Fibroblast of the conjunctiva (primary cell): ENCODE measurements at places on chromosomes 6 and 20.

- DNase-seq: no peak
Observed at GRCh38 chr6:43742931-43743632, 26.9 kb upstream of the VEGFA start.

DNA sequence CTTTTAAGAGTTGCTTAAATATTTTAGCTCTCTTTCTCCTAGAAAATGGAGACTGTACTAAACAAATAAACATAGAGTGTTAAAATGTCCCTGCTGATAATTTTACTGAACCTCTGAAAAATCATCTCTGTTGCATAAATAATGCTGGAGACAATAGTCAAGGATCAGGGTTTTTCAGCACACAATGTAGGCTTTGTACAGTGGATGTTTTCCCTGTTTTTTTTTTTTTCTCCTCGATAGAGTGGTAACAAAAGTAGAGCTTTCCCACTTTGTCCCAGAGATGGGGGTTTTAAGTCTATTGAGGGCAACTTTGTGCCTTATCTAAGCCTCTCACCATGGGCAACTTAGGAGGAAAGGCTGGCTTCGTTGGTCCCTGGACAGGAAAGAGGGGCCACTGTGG lies 222.6 kb upstream of the HDDC2 start:
- DNase-seq: no peak

DNA sequence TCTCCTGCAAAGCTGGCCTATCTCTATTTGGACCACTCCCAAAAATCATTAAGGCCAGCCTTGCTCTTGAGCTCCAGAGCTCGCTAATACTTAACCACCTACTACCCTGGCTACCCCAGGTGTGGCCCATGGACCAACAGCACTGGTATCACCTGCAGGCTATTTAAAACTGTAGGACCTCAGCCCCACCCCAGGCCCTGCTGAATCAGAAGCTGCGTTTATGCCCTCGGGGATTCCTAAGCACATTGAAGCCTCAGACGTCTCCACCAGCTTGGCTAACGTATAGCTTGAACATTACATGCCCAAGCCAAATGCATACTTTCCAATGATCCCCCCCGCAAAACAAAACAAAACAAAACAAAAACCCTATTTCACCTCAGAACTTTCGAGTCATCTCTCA lies 19.7 kb upstream of the SPAG4 start:
- DNase-seq: no peak

DNA sequence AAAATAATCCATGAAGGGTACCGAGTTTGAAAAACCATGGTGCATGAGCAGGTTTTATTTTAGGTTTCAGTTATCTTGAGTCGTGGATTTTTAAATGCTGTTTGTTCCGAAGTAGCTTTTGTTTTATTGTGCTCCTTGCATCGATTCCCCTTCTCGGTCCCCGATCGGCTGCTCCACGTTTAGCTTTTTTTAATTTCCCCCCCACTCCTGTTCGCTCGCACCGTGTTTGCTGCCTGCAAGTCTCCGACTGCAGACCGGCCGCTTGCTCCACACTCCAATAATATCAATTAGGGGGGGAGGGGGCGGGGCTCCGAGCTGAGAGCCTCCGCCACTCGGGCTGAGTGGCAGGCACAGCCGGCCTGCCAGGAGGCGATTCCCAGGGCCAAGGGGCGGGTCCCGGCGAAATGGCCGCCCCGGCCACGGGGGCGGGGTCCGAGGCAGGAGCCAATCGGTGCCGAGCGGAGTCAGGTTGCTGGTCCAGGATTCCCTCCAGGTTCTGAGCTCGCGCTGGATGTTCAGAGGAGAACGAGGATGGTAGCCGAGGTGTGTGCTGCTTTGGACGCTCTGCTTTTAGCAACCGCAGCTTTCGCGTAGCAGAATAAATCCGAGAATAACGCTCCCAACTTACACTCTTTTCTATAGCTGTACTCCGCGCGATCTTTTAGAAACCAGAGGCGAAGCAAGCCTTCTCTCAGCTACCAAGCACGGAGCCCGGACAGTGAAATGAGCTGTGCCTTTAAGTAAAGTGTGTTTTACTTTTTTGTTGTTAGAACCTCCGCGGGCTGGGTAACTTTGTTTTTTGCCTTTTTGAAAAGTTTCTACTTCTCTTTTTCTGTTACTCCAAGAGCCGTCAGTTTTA lies at the start of gene EPHA7:
TSS of gene EPHA7 (minus strand) at position 256 of the 859 bp plus-strand sequence. CDS start at position 38, 218 bp downstream.
- DNase-seq: peak; percentile 84

GRCh38 chr6:151012321-151013294 lies 147.1 kb downstream of the MTHFD1L start:
- DNase-seq: peak; percentile 49

DNA sequence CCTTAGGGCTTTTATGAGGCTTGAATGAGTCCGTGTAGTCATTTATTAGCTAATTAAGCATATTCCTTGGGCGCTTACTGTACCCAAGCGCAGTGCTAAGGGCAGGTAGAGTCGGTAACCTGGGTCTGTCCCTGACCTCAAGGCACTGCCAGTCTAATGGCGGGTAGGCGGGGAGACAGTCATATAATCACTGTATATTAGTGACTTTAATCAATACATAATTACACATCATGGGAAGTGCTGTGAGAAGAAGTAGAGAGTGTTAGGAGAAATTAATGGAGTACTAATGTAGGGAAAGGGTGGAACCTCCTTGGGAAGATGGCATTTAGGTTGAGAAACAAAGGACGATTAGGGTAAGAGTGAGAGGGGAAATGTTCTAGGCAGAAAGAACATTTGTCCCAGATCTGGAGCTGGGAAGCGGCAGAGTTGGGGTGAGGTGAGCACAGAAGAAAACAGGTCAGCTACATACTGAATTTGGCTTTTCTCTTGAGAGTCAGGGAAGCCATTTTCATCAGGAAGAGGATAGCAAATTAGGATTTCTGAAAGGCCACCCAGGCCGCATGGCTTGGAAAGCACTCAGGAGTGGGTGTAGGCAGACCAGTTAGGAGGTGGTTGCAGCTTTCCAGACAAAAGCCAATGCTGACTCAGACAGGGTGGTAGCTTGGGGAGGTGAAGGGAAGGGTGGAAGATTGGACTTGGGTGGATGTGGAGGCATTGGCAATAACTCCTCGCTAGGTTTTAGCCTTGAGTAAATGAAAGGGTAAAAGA lies 954 bp upstream of the BLCAP start:
- DNase-seq: no peak

DNA sequence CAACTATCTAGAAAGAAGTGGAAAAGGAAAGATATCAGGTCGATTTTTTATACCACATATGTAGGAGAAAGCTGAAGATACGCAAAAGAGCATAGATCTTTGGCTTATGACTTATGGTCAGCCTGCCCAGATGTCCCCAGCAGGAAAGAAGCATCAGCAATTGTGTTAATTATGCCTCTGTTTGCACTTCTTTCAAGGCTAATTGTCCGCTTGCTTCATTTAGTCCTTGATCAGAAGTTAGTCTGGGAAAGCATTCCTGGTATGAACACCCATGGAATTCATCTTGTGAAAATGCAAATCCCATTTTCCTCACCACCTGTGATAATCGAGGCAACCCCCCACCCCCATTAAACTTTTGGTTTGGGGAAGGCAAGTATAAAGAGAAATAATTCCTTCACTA lies 62.8 kb downstream of the ATP9A start:
- DNase-seq: no peak

DNA sequence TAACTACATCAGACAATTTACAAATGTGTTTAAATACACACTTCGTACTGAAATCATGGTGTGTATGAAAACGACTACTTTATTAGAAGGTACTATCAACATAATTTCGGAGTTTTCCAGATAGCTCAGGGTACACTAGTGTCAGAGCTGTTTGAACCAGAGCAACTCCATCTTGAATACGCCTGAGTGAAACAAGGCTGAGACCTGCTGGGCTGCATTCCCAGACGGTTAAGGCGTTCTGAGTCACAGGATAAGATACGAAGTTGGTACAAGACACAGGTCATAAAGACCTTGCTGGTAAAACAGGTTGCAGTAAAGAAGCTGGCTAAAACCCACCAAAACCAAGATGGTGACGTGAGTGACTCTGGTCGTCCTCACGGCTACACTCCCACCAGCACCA lies 167.6 kb downstream of the THBS2 start:
- DNase-seq: no peak

DNA sequence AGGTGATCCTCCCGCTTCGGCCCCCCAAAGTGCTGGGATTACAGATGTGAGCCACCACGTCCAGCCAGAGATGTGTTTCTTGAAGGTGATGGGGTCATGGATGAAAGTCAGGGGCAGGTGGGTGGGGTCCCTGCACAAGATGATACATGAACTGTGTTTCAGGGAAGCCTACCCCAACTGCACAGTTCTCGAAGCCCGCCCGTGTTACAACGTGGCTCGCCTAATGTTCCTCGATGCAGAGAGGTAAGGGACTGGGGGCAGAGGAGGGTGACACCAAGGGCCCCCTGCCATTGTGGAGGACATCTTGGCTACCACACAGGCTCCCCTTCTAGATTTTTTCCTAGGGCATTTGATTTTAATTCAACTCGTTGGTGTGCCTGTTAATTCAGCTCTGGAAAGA lies 11.9 kb upstream of the CAPN11 start:
- DNase-seq: no peak

DNA sequence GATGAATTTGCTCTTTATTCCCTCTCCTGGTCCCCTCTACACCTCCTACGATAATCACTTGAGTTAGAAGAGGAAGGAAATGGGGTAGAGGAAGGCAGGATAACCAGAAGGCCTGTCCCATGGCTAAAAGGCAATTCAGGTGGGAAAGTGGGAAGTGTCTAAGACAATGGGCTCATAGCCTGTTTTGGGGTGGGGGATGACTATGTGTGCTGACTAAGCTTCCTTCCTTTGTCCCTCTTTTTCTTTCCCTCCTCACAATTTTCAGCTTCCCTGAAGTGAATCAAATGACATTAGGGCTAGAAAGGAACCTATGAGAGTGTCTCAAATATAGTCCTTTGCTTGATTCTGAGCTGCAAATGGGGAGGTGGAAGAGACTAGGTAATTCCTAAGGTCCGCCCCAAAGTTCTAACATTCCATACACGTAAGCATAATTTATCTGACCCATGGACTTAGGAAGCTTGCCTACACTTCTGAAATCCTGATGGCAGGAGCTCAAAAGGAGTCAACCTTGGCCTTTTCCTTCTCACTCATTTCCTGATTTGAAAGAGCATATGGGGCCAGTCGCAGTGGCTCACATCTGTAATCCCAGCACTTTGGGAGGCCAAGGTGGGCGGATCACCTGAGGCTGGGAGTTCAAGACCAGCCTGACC lies 24.3 kb downstream of the EDEM2 start:
- no peak for DNase-seq

- DNase-seq: no peak
Observed at GRCh38 chr6:38976801-38977500, 71.6 kb upstream of the GLP1R start.

DNA sequence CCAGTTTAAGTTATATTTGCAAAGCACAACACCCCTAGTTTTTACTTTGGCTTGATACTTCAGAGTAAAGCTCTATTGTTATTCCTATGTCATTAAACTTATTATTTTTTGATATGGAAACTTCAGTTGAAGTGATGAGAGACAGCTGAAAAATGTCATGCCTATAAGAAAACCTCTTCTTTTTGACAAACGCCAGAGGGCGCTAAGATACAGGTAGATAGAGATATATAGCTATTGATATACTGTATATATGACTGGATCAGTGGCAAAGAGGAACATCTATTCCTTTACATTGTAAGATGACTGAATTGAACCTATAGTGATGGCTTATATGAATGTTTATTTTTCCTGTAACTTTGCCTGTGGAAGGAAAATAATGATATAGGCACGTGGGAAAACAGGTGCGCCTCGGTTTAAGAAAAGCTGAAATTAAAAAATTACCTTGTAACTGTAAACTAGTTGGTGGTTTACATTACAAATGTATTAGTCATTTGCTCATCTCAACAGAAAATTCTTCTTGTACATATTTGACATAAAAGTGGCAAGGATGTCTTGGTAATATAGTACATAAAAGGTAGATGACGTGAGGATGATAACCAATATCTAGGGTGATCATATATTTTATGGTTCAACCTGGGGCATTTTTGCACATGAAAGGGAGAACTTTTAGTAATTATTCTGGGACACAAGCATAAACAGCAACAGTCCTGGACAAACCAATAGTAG lies 74.1 kb downstream of the LAMA4 start:
- DNase-seq: peak; percentile 90

GRCh38 chr20:40104959-40105358 lies 584.1 kb downstream of the MAFB start:
- no peak for DNase-seq

GRCh38 chr20:46328200-46328882 lies 20.0 kb upstream of the CDH22 start:
- no peak for DNase-seq

- no peak for DNase-seq
Observed at GRCh38 chr6:29005183-29005885, at the start of gene ZNF311. Gene ZNF311 (minus strand): TSS chr6:29005315. CDS start chr6:29003954, 1,361 bp downstream.

- DNase-seq: no peak
Observed at GRCh38 chr6:21595285-21596144, 2.0 kb downstream of the SOX4 start.

GRCh38 chr20:49186535-49187329 lies 1.4 kb downstream of the STAU1 start:
- peak; percentile 23 for DNase-seq

DNA sequence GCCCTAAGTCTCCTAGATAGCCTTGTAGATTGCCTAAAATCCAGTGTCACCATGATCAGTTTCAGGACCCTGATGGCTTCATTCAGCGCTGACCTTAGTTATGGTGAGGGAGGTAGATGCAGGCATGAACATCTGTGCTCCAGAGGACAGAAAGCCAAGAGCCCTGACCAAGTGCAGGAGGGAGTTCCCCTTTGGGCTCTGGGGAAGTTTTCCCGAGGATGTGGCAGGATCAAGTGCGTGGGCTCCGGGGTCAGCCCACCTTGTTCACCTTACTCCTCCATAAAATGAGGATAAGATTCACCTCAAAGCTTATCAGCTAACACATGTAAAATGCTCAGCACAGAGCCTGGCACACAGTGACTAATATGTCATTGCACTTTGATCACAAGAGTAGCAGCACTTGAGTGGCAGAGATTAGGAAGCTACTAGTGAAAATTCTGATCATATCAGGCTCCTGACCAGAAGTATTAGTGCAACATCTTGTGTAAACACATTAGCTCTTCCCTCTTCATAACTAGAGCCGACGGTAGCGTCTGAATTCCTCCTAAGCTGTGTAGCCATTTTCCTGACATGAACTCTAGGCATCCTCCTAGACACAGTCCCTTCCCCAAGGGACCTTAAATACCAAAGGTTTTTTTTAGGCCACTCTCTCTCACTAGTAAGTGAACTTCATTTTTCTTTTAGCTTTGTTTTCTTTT lies 125.2 kb downstream of the SULF2 start:
- DNase-seq: no peak

DNA sequence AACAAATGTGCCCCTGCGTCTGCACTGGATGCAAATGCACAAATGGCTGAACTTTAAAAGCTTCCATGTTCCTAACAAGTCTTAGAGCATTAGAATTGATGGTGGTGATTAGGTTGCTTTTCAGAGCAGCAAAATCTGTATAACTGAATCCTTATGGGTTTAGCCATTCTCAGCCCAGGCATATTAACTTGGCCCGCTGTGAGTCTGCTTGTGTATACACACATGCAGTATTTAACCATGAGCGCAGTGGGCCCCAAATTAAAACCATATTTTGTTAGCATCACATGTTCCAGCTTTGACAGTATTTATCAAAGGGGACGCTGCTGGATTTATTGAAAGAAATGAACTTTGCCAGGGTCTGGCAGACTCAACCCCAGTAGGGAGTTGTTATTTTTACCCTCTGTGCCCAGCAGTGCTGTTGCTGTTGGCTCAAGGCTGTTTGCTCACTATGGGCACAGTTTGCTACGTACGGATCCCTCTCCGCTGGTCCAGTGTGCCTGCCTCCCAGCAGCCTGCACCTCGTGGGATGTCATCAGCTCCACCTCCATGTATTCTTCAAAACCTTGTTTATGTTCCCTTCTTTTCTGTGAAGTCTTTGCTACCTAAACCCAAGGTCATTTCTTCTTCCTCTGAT lies 144.7 kb downstream of the QRSL1 start:
- peak; percentile 50 for DNase-seq

GRCh38 chr6:34731393-34732060 lies 25.8 kb upstream of the SNRPC start:
- DNase-seq: no peak
